Dorsolateral prefrontal cortex (tissue), 122 donors: ENCODE measurements at places on chromosomes 2 and 18.

DNA sequence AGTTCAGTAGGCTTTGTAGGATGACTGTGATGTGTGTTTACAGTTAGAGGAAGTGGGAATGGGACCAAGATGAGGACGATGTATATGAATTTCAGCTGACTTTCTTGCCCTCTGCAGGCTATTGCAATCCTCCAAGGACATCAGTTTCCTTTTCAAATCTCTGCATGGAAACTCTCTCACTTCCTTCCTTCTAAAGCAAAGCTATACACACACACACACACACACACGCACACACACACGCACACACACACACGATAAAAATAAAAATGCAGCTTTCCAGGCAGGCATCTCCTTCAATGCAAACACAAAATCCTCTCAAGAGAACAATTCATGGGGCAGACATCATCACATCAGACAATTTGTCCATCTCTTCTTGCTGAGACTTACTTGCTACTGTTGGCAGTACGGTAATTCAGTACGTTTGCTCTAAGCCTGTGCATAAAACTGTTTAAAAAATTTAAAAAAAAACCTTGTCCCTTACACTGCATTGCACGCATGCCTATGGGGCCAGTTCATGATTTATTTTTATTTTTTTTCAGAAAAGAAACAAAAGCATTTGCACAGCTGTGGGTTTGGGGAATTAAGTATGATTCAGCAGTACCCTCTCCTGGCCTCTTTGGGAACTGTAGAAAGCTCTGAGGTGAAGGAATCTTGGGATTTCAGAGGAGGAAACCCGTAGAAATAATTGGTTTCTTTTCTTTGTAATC, 27.1 kb upstream of the ICOS start:
- DNase-seq: no peak

DNA sequence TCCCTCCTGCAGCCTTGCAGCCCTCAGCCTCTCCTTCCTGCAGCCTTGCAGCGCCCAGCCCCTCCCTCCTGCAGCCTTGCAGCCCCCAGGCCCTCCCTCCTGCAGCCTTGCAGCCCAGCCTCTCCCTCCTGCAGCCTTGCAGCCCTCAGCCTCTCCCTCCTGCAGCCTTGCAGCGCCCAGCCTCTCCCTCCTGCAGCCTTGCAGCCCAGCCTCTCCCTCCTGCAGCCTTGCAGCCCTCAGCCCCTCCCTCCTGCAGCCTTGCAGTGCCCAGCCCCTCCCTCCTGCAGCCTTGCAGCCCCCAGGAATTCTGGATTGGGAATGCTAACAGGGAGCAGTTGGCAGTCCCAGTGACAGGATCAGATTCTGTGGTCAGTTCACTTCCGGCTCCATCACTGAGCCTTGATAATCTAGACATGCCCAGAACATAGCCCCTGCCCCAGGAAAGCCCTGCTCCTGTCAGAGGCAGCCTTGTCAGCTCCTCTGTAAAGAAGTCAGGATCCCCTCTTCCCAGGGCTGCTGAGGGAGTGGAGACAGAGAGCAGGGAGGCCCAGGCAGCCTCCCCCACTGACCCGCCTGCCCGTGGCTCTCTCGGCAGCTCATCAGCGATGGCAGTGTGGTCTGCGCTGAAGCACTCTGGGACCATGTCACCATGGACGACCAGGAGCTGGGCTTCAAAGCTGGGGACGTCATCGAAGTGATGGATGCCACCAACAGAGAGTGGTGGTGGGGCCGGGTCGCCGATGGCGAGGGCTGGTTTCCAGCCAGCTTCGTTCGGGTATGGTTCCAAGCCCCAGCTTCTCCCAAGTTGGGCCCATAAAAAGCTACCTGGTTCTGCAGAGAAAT, 54.8 kb downstream of the FAM168B start:
- no peak for DNase-seq

- no peak for DNase-seq
Observed at GRCh38 chr2:205696927-205697441, 14.7 kb downstream of the NRP2 start.

- DNase-seq: no peak
Observed at GRCh38 chr2:43233218-43234212, 7.1 kb upstream of the ZFP36L2 start.

- DNase-seq: no peak
Observed at GRCh38 chr2:160381425-160381951, 112.1 kb downstream of the RBMS1 start.

DNA sequence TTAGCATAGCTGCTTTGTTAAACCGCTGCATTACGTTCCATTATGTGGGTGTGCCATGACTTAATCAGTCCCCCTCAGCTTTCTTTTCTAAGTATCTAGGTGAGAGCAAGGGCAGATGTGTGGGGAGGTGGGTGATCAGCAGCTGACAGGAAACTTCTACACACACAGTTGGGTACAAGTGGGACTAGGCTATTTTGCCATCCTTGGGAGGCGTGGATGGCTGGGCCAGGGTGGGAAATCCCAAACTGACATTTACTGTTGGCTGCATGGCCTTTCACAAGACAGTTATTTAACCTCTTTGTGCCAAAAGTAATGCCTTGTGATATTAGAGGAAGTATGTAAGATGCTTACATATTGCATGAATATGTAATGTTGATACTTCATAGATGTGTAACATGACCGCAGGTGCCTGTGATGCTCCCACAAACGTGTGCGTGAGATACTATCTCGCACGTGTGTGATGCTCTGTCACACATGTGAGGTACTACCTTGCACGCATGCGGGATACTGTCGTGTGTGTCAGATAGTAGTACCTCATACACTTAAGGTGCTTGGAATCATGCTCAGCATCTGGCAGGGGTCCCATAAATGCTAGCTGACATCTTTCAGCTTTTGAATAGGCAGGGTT, 314.5 kb downstream of the PRKCE start:
- no peak for DNase-seq

GRCh38 chr2:56754627-56755026, 570.8 kb downstream of the CCDC85A start:
- no peak for DNase-seq

DNA sequence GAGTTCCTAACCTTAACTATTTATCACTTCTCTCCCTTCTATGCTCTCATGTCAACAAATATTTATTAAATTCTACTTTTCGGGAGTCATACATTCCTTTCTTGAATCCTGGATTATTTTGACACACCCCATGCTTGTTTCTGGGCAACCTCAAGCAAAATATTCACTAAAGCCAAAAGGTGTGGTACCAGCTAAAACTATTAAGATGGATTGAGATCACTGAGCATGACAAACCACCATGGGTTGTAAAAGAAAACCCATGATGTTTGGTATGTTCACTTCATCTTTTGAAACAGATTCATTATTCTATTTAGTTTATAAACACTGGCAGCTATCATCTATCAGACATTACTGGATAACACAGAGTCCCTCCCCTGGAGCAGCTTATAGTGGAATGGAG, 32.5 kb downstream of the DPP4 start:
- no peak for DNase-seq

- DNase-seq: no peak
Observed at GRCh38 chr2:44351676-44352075, 9.6 kb downstream of the PREPL start.

DNA sequence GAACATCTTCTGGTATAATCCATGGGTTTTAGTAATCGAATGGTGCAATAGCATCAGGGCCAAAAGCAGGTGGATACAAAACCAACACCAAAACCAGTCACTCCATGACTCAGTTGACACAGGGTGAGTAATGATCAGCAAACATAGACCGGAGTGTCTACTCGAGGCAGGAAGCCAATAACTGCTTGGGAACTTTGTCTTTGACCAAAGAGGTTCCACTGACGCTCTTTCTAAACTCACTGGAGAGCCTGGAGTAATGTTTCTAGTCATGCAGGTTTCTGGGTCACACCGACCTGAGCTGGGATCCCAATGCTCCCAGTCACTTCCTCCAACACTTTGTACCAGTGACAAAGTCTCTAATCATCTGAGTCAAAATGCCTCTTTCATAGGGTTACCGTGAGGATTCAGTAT, 30.9 kb downstream of the MREG start:
- DNase-seq: no peak

DNA sequence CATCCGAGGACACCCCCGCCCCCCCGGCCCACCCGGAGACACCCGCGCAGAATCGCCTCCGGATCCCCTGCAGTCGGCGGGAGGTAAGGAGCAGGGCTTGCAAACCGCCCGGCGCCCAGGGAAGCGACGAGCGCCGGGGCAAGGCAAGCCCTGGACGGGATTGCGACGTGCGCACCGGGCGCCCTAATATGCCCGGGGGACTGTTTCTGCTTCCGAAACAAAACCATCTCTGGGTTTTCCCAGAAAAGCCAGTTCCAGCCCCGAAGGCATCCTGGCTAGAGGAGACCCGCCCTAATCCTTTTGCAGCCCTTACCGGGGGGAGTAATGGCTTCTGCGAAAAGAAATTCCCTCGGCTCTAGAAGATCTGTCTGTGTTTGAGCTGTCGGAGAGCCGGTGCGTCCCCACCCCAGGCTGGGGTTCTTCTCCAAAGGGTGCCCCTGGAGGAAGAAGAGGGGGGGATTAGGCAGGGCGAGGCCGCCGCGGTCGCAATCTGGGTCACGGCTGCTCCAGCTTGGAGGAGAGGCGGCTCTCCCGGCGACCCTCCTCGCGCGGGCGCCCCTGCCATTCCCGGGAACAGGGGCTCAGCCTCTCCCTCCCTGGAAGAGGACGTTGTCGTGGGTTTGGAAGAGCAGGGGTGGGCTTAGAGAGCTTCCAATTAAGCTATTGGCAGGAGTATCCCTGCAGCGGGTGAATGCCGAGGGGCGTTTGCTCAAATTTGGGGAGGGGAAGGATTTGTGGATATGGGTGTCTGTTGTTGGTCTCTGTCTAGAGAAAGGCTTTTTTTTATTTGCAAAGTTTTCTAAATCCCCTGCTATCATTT, 521 bp downstream of the MYCN start:
- no peak for DNase-seq

DNA sequence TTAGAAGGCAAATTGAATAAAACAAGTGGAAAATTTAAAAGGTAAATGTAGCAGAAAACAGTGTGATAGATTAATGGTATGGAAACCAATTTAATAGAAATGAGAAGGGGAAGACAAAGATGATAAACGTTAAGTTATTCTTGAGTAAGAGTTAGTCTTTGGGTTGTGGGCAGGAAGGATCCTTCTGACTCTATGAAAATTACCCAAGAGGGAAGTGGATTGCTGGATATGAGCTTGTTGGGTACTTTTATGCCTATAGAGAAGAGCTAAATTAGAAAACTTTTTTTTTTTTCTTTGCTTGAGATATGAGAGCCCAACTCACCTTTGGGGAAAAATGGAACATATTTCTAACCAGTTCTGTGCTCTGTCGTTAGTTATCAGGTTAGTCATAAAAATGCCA, 144.0 kb downstream of the LDLRAD4 start:
- no peak for DNase-seq

- no peak for DNase-seq
Observed at GRCh38 chr2:222722327-222722946, 51.0 kb downstream of the MOGAT1 start.

- DNase-seq: no peak
Observed at GRCh38 chr2:174529916-174530315, 43.1 kb upstream of the GPR155 start.

DNA sequence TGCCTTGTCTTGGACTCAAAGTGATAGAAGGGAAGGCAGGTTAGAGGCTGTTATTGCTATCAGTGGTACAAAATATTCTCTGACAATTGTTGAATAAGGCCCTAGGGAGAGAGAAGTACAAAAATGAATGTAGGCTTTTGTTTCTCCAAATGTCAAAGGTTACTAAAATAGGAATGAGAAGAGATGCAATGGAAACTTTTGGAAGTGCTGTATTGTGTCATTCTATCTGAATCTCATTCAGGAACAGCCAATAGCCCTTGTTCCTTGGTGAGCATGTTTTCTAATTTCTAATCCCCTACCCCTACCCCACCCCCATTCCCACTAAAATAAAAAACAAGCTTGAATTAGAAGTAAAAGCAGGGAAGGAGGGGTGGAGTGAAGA, 166.4 kb downstream of the GPD2 start:
- no peak for DNase-seq

- no peak for DNase-seq
Observed at GRCh38 chr2:15965564-15966019, 25.2 kb downstream of the MYCN start.

GRCh38 chr2:201699416-201699815, 972 bp upstream of the MPP4 start:
- DNase-seq: no peak

- DNase-seq: no peak
Observed at GRCh38 chr2:108428286-108429009, 20.6 kb upstream of the GCC2 start.

DNA sequence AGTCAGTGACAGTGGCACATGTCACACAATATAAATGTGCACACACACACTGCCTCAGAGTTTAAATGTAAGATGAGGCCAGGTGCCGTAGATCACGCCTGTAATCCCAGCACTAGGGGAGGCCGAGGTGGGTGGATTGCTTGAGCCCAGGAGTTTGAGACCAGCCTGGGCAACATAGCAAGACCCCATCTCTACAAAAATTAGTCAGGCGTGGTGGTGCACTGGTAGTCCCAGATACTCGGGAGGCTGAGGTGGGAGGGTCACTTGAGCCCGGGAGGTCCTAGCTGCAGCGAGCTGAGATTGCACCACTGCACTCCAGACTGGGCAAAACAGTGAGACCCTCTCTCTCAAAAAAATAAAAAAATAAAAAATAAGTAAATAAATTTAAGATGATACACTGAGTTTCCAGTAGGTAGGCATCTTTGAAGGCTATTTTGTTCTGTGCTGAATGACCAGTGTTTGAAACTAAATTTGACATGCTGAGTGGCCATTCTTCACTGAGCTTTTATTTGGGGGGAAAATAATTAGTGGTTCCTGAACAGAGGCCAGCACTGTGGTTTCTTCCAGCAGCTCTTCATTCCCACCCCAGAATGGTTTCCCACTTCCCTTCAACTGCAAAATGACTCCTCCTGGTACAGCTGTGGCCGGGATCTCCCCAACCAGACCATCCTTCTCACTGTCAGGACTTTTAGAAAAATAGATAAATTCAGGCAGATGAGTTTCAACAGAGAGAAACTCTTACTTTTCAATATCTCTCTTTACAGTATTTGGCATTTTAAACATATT, 44.9 kb downstream of the PSMG2 start:
- DNase-seq: no peak

DNA sequence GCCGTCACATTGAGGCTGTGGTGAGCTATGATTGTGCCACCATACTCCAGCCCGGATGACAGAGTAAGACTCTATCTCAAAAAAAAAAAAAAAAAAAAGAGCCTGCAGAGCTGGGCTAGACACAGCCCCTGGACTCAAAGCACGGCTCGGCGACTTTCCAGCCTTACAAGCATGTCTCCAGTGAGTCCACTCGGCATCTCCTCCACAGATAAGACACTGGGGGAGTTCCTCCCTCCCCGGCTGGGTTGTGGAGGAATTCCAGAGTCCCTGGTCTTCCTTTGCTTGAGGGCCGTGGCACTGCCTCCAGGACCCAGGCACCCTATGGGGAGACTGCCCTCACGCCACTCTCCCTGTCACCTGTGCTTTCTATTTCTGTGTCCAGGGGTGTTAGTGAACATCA, 30.9 kb upstream of the RPL31 start:
- no peak for DNase-seq
